ENCODE measurements at places on chromosomes 2 and 18.
A peak's percentile ranks its signal among the peaks of the same experiment; 100 is the strongest.

DNA sequence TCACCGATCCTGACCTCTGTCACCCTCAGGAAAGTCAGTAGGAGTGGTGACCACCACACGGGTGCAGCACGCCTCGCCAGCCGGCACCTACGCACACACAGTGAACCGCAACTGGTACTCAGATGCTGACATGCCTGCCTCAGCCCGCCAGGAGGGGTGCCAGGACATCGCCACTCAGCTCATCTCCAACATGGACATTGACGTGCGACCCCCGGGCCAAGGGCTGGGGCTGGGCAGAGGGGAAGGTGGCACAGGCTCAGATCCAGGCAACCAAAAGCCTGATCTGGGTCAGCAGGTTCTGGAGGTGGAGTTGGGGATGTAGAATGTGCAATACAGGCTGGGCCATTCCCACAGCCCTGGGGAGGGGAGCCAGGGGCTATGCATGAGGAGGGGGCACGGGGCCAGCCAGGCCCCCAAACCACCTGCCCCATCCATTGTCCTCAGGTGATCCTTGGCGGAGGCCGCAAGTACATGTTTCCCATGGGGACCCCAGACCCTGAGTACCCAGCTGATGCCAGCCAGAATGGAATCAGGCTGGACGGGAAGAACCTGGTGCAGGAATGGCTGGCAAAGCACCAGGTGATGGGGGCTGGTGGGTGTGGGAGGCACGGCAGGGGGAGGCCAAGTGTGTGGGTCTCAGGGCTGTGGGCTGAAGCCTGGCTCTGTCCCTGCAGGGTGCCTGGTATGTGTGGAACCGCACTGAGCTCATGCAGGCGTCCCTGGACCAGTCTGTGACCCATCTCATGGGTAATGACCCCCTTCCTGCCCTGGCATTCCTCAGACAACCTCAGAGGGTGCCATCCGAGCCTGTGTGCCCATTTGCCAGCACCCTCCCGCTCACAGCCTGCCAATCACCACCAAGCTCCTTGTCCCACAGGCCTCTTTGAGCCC is 1.4 kb downstream of the ALPI start:
- no peak for DNase-seq

DNA sequence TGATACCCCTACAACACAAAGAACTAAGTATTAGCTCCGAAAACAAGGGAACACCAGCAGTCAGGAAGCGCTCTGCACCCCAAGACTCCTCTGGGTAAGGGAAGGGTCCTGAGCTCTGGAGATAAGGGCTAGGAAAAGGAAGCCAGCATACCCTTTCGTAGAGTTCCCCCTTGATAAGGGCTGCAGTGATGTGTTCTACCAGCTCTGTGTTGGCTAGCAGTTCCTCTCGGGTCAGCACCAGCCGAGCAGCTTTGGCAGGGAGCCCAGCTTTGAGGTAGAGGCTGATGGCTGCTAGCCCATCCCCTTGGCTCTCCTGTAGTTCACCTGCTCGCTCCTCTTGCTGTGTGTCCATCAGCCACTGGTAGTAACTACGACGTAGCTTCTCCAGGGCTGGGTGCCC is 18.9 kb downstream of the KRTCAP3 start:
- DNase-seq = no peak

DNA sequence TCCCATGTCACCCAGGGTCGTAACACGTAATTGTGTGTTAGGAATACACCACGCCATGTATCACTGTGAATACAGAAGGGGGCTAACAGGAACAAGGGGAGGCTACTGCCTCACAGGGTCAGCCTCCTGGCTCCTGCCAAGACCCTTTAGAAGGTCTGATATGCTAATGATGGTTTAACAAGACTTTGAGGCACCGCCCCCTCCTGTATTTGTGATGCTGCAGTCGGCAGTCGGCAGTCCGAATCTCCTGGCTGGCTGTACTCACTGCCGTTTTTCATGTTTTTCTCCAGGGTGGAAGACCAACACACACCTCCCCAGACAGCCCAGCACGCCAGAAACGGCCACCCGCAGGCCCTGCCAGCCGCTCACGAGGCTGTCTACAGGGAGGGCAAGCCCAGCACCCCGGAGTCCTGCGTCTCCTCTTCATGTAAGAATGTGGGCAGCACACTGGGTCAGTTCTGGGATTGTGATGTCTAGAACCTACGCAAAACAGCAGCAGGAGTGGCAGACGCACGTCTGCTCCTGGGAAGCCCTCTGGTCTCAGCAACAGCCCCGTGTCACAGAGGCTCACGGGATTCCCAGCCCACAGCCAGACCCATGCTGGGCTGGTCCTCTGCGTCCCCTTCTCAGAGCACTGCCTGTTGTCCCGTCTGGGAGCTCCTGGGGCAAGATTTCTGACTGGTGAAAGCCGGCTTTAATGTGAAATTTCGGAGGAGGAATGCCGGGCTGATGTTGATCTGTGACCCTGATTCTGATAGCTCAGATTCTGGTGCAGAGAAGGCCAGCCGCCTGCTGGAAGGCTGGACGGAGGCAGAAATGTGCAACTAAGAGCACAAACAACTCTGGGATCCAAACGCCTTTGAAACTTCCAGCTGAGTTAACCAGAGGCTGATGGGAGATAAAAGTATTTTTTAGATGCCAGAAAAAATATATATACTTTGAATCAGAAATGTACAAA is 39.7 kb upstream of the B3GNT7 start:
- DNase-seq = no peak

GRCh38 chr2:96951125-96951654 is 35.2 kb downstream of the FAM178B start:
- DNase-seq = peak; percentile 57

GRCh38 chr18:23257686-23258565 is 122.6 kb downstream of the CABLES1 start:
- no peak for DNase-seq

DNA sequence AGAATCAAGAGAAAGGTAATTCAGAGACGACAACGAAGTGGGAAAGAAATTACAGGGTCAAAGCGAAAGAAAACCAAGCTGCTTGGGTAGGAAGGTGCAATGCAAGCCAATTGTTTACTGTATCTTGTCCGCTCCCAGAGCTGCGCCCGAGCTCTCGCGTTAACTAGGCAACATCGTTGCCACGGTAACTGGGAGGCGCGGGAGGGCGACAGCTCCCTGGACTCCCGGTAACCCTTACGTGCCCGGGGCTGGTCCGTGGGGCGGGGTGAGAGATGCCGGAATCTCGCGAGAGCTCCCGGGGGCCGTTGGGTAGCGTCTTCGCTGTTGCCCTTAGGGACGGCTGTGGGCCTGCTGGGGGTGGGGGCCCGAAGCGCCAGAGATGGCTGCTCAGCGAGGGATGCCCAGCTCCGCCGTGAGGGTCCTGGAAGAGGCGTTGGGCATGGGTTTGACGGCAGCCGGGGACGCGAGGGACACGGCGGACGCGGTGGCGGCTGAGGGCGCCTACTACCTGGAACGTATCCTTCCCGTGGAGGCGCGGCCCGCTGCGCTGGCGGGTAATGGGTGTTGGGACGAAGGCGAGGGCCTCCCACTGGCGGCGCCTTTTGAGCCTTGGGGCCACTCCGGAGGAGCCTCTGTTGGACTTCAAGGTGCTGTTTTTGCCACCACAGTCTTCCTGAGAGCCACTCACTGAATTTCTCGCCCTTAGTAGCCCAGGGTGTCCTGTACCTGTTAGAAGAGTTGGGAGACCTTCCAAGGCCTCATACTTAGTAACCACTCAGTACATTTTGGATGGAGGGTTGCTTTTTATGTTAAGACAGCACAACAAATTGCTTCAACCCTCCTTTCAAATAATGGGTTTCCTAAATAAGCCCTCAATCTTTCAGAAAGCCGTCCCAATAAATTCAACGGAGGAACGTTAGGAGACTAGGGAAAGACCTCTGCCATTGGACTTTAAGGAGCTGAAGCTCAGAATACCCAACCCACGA is at the start of gene SPAG16:
TSS of gene SPAG16 (plus strand) at position 360 of the 986 bp plus-strand sequence.
- DNase-seq = peak; percentile 86

GRCh38 chr2:37326285-37326684 is 1.7 kb upstream of the PRKD3 start:
- no peak for DNase-seq

DNA sequence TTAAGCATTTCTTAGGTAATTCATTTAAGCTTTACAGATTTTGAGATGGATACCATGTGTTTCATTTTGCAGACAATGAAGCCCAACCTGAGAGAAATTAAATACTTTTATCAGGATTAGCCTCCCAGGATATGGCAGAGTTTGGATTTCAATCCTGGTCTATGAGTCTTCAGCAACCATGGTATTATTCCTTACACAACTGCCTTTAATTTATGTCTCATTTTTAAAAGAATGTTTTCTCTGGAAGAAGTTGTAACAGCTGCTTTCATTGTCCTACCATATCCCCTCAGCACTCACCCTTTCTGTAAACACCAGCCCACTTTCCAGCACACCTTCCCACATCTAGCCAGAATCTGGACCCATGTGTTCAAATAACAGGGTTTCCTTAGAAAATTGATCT is 863.7 kb upstream of the VRK2 start:
- DNase-seq = no peak

DNA sequence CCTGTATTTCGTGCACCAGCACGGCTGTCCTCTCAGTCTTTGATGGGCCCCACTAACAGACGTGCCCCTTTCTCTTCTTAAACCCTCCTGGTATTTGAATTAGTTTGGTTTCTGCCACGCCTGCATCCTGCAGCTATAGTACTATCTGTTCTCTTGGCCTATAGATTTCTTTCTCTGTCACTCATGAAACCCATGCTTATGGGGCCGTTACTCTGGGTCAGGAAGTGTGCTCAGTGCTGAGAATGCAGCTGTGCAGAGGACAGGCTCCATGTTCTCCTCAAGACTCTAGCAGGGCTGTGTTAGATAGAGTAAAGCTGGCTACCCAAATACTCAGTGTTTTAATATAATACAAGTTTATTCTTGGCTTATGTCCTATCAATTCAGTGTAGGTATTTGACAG is 180.0 kb downstream of the INSIG2 start:
- DNase-seq = no peak

DNA sequence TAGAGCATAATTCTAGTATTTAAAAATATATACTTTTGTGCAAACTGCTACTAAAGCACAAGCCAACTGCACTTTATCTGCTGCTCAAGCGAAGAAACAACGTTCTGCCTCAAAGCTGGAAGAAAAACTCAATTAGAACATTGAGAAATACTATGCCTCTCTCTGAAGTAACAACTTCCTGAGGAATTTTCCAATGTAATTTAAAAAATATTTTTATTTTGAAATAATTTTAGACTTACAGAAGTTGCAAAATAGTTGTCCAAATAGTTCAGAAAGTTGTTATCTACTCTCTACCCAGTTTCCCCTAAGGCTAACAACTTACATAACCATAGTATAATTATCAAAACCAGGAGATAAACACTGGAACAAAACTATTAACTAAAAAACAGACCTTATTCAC is 12.3 kb upstream of the POLI start:
- no peak for DNase-seq

DNA sequence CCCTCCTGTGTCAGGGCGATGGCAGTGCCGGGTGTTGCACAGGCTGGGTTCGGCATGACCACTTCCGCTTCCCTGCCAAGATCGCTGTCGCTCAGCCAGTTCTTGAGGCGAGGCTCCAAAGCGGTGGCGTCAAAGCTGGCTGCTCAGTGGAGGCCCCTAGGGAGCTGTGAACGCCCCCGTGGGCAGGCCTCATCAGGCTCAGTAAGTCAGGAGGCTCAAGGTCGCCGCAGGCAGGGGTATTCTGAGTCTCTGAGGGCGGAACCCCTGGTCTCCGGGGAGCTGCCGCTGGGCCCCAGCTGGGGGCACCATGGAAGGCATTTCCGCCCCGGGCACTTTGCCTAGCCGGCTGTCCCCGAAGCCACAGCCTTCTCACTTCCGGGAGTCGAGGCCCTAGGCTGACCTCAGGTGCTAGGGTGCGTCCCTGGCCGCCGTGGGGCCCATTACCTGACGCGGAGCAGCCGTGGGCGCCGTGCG is 210.4 kb downstream of the SOCS6 start:
- DNase-seq = no peak
